RWPE2 (cell line): ENCODE measurements at places on chromosomes 3 and 15.

- peak; percentile 72 for DNase-seq
Measured at GRCh38 chr3:58237941-58238681, 519 bp downstream of the ABHD6 start.

- DNase-seq: no peak
Measured at GRCh38 chr3:5270666-5271371, 83.3 kb downstream of the EDEM1 start.

GRCh38 chr3:103510760-103511159, 1075.9 kb downstream of the ZPLD1 start:
- no peak for DNase-seq

- DNase-seq: no peak
Measured at GRCh38 chr3:138845771-138846173, 11.0 kb upstream of the PIK3CB start.

GRCh38 chr15:68778876-68779275, 41.8 kb downstream of the ANP32A start:
- no peak for DNase-seq

- no peak for DNase-seq
Measured at GRCh38 chr3:140899363-140899762, 42.3 kb upstream of the SLC25A36 start.

DNA sequence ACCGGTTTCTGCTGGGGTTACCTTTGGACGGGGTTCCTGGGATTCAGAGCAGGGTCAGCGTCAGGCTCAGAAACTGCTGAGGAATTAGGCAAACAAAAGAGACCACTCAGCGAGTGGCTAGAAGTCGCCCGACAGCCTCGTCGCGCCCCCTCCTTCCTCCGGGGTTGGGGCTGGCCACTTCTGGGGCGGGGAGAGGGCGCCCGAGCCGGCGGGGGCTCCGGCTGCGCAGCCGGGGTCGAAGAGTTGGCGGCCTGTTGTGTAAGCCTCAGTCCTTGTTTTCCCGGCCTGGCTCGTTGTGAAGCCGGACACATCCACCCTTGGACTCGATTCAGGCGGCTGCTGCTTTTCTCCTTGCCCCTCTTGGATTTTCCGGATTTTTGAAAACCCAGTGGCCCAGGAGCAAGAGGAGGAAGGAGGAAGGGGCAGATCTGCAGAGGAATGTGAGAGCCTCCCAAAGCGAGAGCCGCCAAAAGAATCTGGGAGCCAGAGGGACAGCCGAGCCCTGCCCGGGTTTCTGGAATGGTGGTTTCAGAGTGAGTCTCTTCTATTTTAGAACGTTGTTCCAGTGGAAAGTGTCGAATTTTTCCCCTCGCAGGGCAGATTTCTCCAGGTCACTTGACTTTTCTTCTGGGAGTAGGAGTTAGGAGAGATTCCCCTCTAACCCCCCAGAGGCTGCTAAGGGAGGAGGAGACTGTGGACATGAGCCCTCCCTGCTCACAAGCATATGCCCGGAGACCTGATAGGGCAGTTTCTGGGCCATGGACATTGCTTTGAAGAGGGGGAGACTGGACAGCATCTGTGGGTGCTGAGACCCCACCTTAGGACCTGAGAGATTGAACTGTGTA, 666 bp downstream of the SNX33 start:
- DNase-seq: no peak

DNA sequence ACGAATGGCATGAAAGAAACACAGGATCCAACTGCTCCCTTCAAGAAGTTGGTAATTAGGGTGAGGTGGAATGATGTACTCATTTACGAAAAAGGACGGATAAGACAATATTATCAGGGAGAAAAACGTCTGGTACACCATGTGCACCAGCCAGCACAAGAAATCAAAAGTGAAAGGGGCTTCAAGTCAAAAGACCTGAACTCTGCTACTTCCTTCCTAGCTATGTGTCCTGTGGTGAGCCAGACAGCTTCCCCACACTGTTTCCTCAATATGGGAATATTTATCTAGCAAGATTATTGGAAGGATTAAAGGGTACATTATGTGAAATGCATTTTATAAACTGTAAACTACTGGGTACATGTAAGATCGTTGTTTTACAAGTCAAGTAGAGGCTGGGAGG, 33.9 kb downstream of the RAB27A start:
- DNase-seq: no peak

DNA sequence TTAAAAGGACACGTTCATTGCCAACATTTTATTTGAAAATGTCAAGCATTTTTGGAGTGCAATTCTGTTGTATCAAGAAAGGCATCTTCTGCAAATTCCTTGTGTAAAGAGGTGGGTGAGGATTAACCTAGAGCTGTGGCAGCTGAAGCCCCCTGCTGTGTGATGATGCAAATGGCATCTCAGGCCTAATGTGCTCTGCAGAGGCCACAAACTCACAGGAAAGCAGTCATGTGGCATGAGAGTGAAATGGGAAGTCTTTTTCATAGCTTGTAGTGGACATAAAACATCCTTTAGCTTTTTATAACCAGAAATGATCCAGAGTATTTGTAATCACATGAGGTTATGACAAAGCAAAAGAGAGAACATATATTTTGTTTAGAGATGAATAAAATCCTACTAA, 6.4 kb downstream of the CADM2 start:
- no peak for DNase-seq

GRCh38 chr15:34993877-34994276, 5.8 kb upstream of the ZNF770 start:
- DNase-seq: no peak

DNA sequence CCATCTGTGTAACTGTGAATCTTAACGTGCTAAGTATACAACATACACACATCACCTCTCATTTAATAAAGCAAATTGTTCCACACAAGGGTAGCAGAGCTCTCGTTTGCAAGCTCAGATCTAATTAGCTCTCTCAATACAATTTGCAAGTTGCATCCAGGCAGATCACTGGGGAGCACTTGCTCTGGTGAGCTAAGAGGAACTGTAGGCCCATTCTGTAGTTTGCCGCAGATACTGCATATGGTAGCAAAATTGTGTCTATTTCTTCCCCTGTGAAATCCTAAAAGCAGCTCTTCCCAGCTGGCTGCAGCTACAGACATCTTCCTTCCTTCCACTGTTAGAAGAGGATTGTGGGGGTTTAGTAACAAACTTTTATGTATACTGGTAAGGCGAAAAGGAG, 288.7 kb upstream of the ADAMTS9 start:
- no peak for DNase-seq
